ENCODE measurements at places on chromosomes 12 and 14.

DNA sequence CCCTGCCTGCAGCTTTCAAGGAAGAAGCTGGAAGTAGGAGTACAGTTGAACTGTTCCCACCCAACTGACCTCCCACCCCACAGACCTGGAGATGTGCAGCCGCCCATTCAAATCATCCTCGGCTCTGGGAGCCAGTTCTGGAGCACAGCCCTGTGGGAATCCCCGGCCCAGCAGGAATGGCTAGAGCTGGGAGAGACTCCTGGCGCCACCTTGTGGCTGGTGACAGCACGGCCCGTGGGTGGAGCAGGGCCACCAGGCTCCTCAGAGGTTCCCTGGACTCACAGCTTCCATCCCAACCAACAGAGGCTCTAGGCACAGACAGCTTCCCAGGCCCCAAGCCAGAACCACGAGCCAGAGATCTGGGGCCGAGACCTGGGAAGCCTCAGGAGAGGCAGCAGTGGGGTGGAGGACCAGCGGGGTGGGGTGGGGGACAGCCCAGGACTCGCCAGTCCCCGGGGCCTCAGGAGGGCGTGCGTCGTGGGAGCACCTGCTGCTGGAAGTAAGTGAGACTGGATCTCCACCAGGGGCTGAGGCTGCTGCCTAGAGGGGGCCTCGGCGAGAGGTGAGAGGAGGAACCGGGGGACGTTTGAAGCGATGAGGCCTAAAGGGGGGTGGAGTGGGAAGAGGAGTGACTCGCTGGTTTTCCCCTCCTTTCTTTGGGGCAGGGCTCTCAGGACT is 43.4 kb downstream of the RNF34 start:
- peak; percentile 72 for DNase-seq

- no peak for DNase-seq
These were observed 30.1 kb downstream of the PSEN1 start for GRCh38 chr14:73166399-73166798.

DNA sequence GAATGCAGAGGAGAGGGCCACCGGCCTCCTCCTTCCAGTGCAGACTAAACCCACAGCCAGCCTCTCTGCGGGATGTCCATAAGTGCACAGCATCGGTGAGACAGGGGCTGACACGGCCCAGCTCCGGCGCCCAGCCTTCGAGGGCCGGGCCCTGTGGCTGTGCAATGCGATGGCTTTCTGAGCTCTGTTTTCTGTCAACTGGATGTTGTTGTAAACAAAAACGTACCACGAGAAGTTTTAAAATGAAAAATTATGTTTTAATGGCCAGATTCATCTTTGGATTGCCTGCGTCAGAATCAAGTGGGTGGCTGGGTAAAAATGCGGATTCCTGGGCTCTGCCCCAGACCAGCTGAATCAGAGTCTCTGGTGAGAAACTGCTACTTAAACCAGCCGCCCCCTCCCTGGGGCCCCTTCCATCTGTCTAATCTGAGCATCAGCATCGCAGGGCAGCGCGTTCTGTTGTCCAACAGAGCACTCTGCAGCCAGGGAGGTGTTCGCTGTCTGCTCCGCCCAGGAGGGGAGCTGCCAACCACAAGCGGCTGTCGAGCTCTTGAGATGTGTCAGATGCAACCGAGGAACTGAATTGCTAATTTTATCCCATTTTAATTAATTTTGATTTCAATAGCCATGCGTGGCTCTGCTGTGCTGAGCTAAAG is 133.4 kb downstream of the RFLNA start:
- peak; percentile 79 for DNase-seq

DNA sequence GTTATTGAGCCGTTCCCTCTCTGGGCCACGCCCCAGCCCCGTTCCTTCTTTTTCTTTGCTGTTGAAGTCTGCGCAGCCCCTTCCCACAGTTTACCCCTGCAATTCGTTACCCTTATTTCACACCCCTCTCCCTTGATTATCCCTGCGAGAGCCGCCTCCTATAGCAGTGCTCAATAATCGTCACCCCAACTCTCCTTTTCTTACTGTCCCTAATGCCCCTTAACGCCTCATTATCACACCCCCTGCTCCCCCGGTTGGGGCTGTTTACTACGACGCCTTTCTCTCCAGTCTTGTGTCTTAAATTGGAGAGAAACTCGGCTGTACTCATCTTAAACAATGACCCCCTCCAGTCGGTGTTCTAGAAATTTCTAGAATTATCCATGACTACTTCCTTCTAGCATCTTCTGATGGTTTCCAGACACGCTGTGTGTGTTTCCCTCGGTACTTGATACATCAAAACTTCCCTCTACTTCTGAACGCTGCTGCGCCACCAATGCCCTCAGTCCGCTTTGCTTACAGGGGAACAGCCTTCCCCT is 713 bp upstream of the FBXL14 start:
- no peak for DNase-seq

DNA sequence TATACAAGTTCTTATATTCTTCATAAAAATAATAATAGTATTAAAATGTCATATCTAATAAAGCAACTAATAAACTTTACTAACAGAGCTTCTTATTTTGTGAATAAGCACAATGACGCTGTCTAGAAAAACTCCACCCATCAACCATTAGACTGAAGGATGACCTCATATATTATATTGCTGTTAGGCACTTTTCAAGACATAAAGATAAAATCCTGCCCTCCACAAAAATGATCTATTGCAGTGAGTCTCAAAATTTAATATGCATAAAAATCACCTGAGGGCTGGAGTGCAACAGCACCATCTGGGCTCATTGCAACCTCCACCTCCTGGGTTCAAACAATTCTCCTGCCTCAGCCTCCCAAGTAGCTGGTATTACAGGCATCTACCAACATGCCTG is 20.1 kb downstream of the TM7SF3 start:
- no peak for DNase-seq

GRCh38 chr12:65663648-65664047 is 160.6 kb upstream of the HMGA2 start:
- no peak for DNase-seq

GRCh38 chr12:7712841-7713442 is 1.7 kb downstream of the DPPA3 start:
- no peak for DNase-seq

DNA sequence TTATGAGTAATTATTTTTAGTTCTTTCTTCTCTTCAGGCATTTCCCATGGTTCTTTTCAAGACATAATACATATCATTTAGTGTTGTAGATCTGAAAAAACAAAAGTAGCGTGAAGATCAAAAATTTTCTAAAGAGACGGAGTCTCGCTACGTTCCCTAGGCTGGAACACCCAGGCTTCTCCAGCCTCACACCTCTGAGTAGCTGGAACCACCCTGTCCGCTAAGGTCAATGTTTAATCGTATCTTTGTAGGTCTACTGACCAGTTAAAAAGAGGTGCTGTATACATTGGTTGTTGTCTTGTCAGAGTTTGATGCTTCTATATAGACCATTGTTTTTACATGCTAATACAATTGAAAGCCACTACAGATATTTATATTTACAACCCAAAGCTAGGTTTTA is 1.3 kb upstream of the HIF1A start:
- DNase-seq: no peak

Measured in fibroblast of skin of scalp (primary cell).